ENCODE measurements at places on chromosomes 5 and 9. TPM values are rescaled to one million over a fixed set of nuclear protein-coding genes. Genes with fewer than 3 reads are reported as not detected.
A peak's percentile ranks its signal among the peaks of the same experiment; 100 is the strongest.

- DNase-seq = no peak
Measured at GRCh38 chr5:180287868-180288267, 4.0 kb downstream of the MAPK9 start.

GRCh38 chr5:67206929-67207328, 10.3 kb upstream of the CD180 start:
- DNase-seq = peak; percentile 45

The GMCL2 gene
- total RNA-seq = not detected

DNA sequence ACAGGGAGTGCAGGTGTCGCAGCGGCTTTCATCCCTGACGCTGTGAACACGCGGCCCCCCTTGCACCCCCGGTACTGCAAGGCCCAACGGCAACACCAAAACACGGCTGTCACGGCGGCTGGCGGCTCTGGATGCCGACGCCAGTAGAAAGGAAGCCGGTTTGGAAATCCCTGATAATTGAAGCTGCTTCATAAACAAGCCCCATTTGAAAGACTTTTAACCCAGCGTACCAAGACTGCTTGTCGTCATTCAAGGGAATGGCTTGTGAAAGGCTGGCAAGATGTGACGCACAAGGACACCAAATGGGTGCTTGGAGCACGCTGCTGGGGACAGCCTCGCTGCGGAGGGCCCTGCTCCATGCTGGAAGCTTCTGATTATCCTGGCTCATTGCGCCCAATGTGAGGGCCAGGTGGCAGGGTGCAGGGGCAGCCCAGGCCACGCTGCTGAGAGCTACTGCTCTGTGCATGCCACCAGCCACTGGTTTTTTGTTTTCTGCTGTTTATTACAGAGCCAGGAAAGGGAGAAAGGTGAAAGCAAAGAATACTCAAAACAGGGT, 63.1 kb downstream of the GTF3C4 start:
- peak; percentile 34 for DNase-seq

DNA sequence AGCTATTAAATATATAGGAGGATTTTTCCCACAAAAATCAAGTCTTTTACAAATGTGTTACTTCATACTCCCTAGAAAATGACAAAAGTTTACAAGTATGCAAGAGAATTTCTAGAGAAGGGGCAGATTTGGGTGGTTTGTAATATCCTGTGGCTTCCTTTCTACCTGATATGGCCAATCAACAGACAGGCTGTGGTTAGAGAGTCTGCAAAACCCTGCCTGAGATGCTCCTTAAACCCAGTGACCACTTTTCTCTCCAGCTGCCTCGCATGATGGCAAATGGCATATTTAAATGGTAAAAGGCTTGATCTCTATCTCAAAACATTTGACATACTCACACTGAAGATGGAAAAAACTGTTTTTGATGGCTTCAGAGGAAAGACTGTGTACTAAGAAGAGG, 550.1 kb upstream of the ZNF462 start:
- DNase-seq = no peak

DNA sequence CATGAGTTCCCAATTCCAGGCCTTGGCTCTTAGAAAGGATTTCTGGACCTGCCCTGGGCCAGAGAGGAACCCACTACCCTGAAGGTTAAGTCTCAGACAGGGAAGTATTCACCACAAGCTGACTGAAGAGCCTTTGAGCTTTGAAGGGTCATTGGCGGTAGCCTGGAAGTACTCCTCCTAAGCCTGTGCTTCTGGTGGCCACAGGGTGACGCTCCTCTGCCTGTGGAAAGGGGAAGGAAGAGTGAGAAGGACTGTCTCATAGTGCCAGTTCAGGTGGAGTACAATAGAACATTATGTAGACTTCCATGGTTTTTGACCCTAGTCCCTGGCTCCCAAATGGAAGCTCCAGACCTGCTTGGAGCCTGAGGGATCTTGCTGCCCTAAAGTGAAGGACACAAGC, 1233.2 kb upstream of the CDH6 start:
- no peak for DNase-seq

Measured in fibroblast of villous mesenchyme (primary cell).